ENCODE measurements at places on chromosomes 7 and 10. TPM values are rescaled to one million over a fixed set of nuclear protein-coding genes. Genes with fewer than 3 reads are reported as not detected.

DNA sequence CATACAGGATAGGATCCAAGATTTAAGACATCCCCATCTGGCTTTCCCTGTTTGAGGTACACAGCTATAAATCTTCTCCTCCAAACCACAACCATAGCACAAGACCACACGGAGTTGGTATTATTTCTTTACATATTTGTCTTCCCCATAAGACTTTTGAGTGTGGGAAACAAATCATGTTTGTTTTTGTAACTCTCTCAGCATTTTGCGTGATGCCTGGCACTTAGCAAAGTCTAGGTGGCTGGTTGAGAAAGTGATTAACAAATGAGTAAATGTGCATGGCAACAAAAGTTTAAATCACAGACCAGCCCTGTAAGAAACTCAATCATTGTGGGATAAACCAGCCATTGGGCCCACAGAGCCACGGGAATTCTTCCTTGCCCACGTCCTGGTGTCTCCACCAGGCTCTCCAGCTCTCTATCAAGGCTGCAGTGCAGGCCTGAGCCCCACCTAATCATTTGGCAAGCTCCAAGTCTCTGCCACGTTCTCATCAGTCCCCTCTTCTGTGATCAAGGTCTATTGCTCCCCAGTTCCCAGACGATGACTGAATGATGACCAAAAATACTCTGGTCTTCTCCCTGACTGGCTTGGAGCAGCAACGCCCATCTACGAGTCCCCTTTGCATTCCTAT is 317.8 kb downstream of the TNS3 start:
- H3K36me3 ChIP-seq = no peaks in the 10 kb centered on the region
- H3K4me3 ChIP-seq = no peak overlapping the region
- no peaks in the 10 kb centered on the region for H3K27me3 ChIP-seq
- H3K4me1 ChIP-seq = peaks cover 13% of the 10 kb centered on the region
- DNase-seq = no peak

GRCh38 chr10:36515319-36515718 is 610.1 kb upstream of the ANKRD30A start:
- no peak overlapping the region for H3K27ac ChIP-seq
- no peaks in the 10 kb centered on the region for H3K4me1 ChIP-seq

GRCh38 chr10:5963071-5963470 is 14.3 kb downstream of the IL15RA start:
- H3K36me3 ChIP-seq = peaks cover 48% of the 10 kb centered on the region
- H3K4me1 ChIP-seq = no peaks in the 10 kb centered on the region
- no peak overlapping the region for H3K4me3 ChIP-seq
- no peak overlapping the region for H3K27ac ChIP-seq
- no peaks in the 10 kb centered on the region for H3K27me3 ChIP-seq
- DNase-seq = peak; percentile 32

DNA sequence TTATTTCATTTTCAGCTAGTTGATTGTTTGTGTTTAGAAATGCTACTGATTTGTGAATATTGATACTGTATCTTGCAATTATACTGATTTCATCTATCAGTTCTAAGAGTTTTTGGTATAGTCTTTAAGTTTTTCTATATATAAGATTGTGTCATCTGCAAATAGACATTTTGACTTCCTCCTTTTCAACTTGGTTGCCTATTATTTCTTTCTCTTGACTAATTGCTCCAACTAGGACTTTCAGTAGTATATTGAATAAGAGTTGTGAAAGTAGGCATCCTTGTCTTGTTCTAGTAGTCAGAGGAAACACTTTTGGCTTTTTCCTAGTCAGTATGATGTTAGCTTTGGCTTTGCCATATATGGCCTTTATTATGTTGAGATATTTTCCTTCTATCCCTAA is 20.4 kb downstream of the PHTF2 start:
- H3K4me1 ChIP-seq = no peaks in the 10 kb centered on the region
- H3K36me3 ChIP-seq = peaks cover 5% of the 10 kb centered on the region
- H3K4me3 ChIP-seq = no peak overlapping the region

GRCh38 chr10:29761916-29762315 is 127.1 kb upstream of the SVIL start:
- no peaks in the 10 kb centered on the region for H3K4me1 ChIP-seq
- DNase-seq = peak; percentile 18
- H3K27ac ChIP-seq = no peak overlapping the region
- no peak overlapping the region for H3K4me3 ChIP-seq
- H3K36me3 ChIP-seq = no peaks in the 10 kb centered on the region

- no peak overlapping the region for H3K4me3 ChIP-seq
- peak overlapping the region; percentile 45 for H3K27ac ChIP-seq
- no peaks in the 10 kb centered on the region for H3K36me3 ChIP-seq
Measured at GRCh38 chr10:12419262-12419847, 70.0 kb downstream of the CAMK1D start.

Gene COL28A1
- 2.9 TPM for total RNA-seq

GRCh38 chr7:108425714-108426275 is 30.4 kb downstream of the NRCAM start:
- no peak for DNase-seq
- no peaks in the 10 kb centered on the region for H3K36me3 ChIP-seq
- no peak overlapping the region for H3K4me3 ChIP-seq
- H3K4me1 ChIP-seq = no peaks in the 10 kb centered on the region
- no peaks in the 10 kb centered on the region for H3K27me3 ChIP-seq

DNA sequence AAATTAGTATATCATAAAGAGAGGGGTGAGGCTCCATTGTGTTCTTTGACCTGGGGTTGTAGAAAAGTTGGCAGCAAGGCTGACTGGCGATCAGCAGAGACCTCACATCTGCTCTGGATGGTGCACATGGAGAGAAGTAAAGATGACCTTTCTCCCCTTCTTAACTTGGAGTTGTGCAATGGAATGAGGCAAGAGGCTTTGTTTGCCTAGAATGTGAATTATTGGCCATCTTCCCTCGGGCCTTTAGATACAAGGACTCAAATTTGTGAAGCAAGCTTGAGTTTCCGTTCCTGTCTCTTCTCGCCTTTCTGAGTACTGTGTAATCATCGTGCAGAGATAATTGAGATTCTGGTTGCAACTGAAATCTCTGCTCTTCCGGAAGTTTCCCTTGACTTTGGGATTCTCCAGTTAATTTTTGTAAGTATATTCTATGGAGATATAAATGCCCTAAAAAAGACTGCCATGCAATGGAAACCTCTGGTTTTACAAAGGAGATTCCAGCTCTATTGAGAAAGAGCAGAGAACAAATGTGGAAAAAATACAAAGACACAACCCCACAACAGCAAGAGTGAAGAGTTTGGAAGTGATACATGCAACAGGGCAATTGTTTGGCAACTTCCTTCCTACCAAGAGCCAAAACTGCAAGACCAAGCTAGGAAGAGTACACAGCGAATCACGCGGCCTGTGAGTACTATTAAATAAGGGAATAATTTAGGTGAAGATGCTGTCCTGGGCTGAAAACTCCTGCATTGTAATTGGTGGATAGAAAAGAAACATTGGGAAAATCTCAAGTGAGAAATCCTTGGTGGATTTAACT is 542.3 kb upstream of the NRP1 start:
- DNase-seq = no peak
- H3K4me3 ChIP-seq = no peak overlapping the region
- H3K27ac ChIP-seq = no peak overlapping the region

DNA sequence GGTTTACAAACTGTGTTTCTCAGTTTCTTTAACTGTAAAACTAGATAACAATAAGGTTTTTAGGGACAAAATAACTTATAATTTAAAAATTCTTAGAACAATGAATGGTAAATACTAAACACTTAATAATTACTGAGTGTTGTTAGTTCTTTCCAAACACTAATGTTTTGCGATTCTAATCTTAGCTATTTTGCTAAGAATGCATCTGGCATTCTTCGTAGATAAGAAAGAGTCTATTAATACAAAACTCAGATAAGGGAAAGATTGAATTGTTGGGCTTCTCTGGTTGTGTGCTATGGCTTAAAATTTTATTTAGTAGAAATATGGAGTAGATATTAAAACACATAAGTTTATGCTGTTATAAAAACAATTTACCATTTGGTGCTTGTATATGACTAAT is 45.4 kb downstream of the TMEM229A start:
- no peaks in the 10 kb centered on the region for H3K27me3 ChIP-seq
- H3K4me3 ChIP-seq = no peak overlapping the region
- DNase-seq = no peak
- no peaks in the 10 kb centered on the region for H3K36me3 ChIP-seq

- H3K4me3 ChIP-seq = no peak overlapping the region
- no peak for DNase-seq
- H3K4me1 ChIP-seq = peaks cover 36% of the 10 kb centered on the region
Measured at GRCh38 chr7:1542841-1543747, 12.6 kb downstream of the MAFK start.

DNA sequence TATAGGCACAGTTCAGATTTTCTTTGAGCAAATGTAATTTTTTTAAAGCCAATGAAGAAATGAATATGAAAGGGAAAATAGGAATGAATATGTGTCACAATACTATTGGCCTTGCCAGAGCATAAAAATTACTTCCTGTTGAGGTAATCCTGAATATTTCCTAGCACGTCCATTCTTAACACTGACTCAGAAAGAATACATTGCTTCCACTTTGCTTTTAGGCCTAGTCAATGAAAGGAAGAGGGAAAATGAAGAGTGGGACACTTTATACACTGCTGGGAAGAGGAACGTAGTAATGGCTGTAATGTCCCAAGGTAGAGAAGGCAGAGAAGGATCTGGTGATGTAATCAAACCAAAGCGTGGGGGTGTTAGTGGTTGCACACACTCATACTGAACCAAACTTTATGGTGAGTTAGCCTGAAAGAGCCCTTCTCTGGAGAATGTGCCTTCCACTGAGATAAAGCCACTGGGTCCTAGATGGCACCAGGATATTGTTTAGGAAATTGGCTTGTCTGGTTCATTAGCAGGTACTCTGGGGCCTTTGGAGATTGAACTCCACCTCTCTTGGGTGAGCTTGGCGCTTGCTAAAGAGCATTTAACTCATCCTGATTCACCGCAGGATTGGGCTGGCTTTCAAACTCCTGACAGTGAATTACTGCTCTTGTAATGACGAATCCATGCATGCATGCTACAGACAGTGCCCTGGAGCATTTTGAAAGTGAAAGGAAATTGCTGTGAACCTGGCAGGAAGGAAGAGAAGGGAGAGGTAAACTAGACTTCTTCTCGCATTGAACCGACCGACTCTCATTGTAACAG is 254.9 kb downstream of the KIAA1217 start:
- H3K4me1 ChIP-seq = peaks cover 42% of the 10 kb centered on the region
- no peaks in the 10 kb centered on the region for H3K36me3 ChIP-seq

DNA sequence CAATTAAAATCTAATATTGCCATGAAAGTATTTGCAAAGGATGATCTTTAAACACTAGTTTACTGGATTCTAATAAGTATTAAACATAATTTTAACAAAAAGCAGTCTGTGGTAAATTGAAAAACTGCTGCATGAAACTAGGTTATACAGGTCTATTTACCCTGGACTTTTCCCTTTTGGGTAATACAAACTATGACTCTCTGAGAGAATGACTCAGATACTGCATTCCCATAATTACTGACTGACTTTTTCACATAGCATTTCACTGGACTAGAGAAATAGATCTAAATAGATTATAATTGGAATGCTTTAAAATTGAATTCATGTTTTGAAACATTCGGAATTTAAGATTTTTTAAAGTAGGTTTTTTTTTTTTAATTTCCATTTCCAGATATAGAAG is 395.7 kb downstream of the THSD7A start:
- H3K4me3 ChIP-seq = no peak overlapping the region
- H3K36me3 ChIP-seq = no peaks in the 10 kb centered on the region
- DNase-seq = no peak
- H3K27me3 ChIP-seq = no peaks in the 10 kb centered on the region
- H3K4me1 ChIP-seq = no peaks in the 10 kb centered on the region

DNA sequence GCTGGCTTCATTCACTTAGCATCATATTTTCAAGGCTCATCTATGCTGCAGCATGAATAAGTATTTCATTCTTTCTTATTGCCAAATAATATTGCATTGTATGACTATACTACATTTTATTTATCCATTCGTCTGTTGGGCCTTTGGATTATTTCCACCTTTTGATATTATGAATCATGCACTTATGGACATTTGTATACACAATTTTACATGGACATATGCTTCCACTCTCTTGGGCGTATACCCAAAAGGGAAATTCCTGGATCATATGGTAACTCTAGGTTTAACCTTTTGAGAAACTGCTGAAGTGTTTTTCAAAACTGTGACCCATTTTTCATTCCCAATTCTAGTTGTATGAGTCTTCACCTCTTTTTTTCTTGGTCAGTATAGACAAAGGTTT is 80.3 kb upstream of the GNAI1 start:
- H3K4me3 ChIP-seq = no peak overlapping the region
- no peaks in the 10 kb centered on the region for H3K36me3 ChIP-seq
- H3K4me1 ChIP-seq = no peaks in the 10 kb centered on the region
- DNase-seq = no peak
- H3K27ac ChIP-seq = no peak overlapping the region

- H3K36me3 ChIP-seq = peaks cover 16% of the 10 kb centered on the region
- H3K27ac ChIP-seq = peak within 1 kb of the TSS; percentile 92
- H3K27me3 ChIP-seq = no peaks in the 10 kb centered on the region
- DNase-seq = peak; percentile 90
Measured at GRCh38 chr7:151059367-151060112, at the start of gene SLC4A2. Gene SLC4A2, plus strand, starts transcription at chr7:151059589. Its CDS starts 2,399 bp downstream, at chr7:151061988.

GRCh38 chr10:128898916-128899195 is 568.2 kb upstream of the MGMT start:
- no peaks in the 10 kb centered on the region for H3K36me3 ChIP-seq
- peaks cover 18% of the 10 kb centered on the region for H3K4me1 ChIP-seq
- no peaks in the 10 kb centered on the region for H3K27me3 ChIP-seq

Gene PLAC9
- 5.6 TPM for total RNA-seq

- H3K36me3 ChIP-seq = no peaks in the 10 kb centered on the region
- no peak for DNase-seq
- H3K27me3 ChIP-seq = peaks cover 13% of the 10 kb centered on the region
- H3K4me1 ChIP-seq = peaks cover 6% of the 10 kb centered on the region
- H3K27ac ChIP-seq = no peak overlapping the region
- H3K4me3 ChIP-seq = no peak overlapping the region
Measured at GRCh38 chr10:104678658-104679057, 37.6 kb downstream of the SORCS3 start.

GRCh38 chr7:73730485-73730884 is 8.1 kb downstream of the ABHD11 start:
- H3K27me3 ChIP-seq = peaks cover 5% of the 10 kb centered on the region
- no peak overlapping the region for H3K4me3 ChIP-seq
- no peak overlapping the region for H3K27ac ChIP-seq
- DNase-seq = no peak
- peaks cover 7% of the 10 kb centered on the region for H3K4me1 ChIP-seq
- H3K36me3 ChIP-seq = peaks cover under 1% of the 10 kb centered on the region

- DNase-seq = no peak
- H3K4me3 ChIP-seq = no peak overlapping the region
- H3K27ac ChIP-seq = no peak overlapping the region
- H3K27me3 ChIP-seq = no peaks in the 10 kb centered on the region
- H3K36me3 ChIP-seq = no peaks in the 10 kb centered on the region
Measured at GRCh38 chr10:2772135-2772534, 295.2 kb upstream of the PFKP start.

Gene CALY
- total RNA-seq = 0.30 TPM

- H3K4me3 ChIP-seq = no peak overlapping the region
- H3K27ac ChIP-seq = no peak overlapping the region
- no peak for DNase-seq
- no peaks in the 10 kb centered on the region for H3K27me3 ChIP-seq
- peaks cover 29% of the 10 kb centered on the region for H3K36me3 ChIP-seq
- H3K4me1 ChIP-seq = peaks cover 16% of the 10 kb centered on the region
Measured at GRCh38 chr7:149867762-149868622, 5.8 kb upstream of the ATP6V0E2 start.

Data from suprapubic skin (tissue), 4 donors.